ENCODE measurements at places on chromosomes 2 and 18.

DNA sequence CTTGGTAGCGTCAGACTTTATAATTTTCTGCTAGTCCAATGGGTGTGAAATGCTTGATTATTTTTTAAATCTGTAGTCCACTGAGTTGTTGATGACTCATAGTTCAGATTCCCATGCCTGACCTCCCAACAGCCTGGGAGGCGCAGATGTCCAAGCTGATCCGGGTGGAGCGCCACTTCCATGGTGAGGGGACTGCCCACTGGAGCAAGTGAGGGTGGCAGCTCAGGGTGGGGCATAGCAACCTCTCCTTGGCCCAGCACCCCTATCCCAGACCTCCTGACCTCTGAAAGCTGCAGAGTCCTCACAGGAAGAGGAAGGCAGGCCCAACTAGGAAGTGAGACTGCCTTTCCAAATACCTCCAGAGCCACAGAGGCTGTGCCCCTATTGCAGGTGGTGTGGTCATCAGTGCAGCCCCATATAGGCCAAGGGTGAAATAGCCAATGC is 4.4 kb downstream of the MAL start:
- DNase-seq: no peak

DNA sequence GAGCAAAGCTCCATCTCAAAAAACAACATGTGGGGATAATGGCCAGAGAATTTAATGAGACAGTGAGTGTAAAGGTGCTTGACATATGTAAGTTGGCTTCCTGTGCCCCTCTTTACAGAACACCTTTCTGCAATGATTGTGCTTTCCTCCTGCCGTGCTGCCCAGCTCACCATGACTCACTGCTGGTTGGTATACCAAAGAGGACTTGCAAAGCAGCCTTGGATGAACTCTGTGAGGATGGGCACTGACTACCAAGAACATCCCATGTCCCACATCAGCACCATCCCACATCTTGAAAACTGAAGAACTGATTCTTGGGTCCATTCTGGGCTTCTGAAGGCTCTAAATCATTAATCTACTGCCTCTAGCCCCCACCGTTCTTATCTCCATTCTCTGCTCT is 52.2 kb downstream of the NGEF start:
- DNase-seq: no peak

DNA sequence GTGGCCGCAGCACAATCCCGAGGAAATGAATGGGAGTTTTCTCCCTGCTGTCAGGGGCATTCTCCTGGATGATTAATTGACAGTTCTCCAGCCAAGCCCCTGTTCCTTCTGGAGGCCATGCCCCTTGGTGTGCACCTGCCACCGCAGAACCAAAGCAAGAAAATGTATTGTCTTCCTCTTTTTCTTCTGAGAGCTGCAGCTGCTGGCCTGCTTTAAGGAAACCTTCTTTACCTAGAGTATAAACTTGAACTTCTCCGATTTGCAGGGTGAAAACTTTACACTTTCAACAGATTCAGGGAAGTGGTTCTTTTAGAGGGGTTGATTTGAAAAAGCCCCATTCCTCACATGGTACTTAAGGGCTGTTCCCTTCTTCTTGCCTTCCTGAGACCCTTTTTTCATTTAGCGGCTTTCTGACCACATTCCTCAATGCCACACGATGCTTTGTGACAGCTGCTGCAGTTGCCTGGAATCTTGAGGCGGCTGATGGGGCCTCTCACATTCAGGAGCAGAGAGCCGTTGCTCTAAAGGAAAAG is 402.8 kb downstream of the TXNL1 start:
- no peak for DNase-seq

GRCh38 chr2:151781642-151782041 is 46.6 kb downstream of the ARL5A start:
- no peak for DNase-seq

DNA sequence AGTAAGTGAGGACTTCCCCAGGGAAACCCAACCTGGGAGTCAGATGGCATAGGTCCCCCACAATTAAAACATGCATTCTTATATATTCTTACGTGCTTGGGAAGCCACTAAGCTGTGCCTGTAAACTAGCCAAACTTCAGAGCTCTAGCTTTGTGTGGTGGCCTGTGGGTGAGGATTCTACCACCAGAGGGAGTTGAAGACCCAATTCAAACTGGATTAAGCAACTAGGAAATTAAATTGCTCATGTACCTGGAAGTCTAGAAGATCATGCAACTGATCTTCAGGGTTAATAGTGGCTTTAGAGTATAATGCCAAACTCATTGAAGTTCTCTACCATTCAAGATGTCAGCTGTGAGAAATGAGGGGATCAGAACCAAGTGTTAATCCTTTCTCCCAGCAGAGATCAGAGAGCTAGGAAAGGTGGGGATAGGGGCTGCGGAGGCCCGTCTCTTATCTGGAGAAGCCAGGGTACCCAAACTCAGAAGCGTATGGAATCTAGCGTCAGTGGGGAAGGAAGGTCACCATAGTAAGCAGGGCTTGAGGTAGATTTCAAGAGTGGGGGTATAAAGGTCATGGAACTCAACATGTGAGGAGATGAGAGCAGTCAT is 53.2 kb upstream of the CCDC85A start:
- DNase-seq: peak; percentile 28

- DNase-seq: no peak
Observed at GRCh38 chr2:317501-318424, 29.9 kb upstream of the ALKAL2 start.

DNA sequence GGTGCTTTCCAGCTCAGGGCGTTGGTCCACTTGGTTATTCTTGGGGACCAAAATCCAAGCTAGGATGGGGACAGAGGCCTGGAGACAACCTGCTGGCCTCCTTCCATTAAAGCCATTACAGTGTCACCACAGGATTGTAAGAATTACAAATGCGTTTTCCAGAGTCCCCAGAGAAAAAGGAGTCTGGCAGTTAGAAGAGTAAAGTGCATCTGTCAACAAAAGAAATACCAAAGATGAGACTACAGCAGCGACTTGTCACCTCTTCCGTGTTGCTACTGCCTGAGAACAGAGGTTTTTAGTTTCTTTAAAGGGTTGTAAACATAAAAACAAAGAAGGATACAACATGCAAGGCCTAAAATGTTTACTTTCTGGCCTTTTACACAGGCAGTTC is 235.7 kb downstream of the AGAP1 start:
- no peak for DNase-seq
